ENCODE measurements at places on chromosomes 4 and X. TPM values are rescaled to one million over a fixed set of nuclear protein-coding genes. Genes with fewer than 3 reads are reported as not detected.

GRCh38 chr4:98643755-98644154 lies 14.7 kb downstream of the TSPAN5 start:
- no peak for DNase-seq

The KIF4A gene
- total RNA-seq = 3.1 TPM

- no peak for DNase-seq
Observed at GRCh38 chr4:179536694-179537093, 2094.5 kb upstream of the AGA start.

The SPANXC gene
- total RNA-seq = not detected

DNA sequence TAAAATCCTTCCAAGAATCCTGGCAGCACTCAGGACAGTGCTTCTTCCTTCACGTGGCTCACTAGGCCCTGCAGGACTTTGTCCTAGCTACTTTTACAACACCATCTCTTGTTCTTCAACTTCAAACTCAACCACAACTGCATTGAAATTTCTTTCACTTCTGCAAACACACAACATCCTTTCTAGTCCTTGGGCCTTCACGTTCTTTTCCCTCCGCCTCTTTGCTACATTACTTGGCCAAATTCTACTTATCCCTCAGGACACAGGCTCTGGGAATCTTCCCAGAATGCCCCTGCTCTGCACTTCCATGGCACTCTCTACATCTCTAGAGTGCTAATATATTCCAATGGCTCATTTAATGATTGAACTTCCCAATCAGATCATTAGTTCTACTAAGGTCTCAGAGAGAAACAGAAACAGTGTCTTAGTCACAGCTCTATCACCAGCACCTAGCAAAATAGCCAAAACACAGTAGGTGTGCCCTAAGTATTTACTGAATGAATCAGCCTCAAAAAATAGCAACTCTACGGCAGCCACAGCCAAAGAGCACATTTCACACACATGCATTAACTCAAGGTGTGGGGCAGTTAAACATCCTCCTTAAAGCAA lies 73.3 kb downstream of the MANBA start:
- no peak for DNase-seq

GRCh38 chr4:79450053-79450452 lies 42.0 kb upstream of the GK2 start:
- no peak for DNase-seq
